ENCODE measurements at places on chromosomes 13 and 19.
A peak's percentile ranks its signal among the peaks of the same experiment; 100 is the strongest.

DNA sequence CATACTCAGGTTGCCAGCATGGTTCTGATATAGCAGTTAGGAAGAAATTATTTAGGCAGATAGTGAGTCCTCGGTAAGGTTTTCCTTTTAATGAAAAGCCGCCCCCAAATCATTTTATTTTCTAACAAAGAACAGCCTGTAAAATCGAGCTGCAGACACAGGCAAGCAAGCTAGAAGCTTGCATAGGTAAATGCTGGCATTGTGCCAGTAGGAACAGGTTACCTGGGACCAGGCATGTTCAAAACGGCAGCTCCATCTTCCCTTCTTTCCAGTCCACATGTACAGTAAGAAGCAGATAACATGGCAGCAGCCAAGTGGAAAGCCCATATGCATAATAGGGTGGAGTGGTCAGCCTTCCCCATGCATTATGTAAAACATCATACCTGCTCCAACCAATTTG, 71.1 kb downstream of the UGGT2 start:
- no peak for DNase-seq

- no peak for DNase-seq
Measured at GRCh38 chr13:99860745-99861144, 110.8 kb downstream of the ZIC5 start.

DNA sequence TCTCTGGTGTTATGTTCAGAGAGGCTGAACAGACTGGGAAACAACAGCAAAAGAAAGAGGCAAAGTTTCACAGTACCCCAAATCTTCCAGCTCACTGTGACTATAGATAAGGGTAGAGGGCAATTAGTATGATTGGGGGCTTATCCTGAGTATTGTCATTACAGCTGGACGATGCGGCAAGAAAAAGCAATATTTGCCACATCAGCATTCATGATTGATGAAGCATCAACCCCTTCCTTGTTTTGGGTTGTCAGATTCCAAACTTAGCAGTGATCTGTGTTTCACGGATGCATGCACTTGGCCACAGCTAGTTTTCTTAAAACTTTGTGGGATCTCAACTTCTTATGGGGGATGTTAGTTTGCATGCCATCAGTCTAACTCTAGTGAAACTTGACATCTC, 348.8 kb upstream of the SLITRK5 start:
- no peak for DNase-seq

DNA sequence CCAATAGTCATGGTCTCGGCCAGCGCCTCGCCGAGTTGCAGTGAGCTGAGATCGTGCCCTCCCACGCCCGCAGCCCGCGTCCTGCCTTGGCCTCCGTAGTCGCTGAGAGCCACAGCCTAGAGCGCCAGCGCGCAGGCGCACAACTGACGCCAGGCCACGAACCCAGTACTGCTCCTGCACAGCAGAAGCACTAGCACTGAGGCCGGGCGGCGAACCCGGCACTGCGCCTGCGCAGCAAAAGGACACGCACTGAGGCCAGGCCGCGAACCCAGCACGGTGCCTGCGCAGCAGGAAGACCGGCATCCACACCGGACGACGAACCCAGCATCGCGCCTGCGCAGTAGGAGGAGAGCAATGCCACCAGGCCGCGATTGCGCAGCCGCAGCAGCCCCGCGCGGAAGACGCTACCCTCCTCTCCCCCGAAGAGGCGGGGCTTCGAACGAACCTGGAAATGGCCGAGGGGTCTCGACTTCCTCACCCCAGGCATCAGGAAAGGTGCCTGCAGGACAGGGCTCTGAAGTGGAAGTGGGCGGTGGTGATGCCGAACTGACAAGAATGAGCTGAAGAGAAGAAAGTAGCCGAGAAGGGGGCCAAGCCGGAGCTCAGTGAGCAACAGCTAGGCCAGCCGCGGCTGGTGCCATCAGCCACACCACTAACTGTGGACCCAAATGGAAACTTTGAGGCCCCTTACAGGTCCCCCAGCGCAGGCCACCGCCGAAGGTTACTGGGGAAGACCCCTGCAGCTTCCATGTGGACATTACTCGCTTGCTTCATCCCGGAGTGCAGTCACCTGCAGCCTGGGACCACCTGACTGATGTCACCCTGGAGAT, 7.5 kb downstream of the F10 start:
- no peak for DNase-seq

DNA sequence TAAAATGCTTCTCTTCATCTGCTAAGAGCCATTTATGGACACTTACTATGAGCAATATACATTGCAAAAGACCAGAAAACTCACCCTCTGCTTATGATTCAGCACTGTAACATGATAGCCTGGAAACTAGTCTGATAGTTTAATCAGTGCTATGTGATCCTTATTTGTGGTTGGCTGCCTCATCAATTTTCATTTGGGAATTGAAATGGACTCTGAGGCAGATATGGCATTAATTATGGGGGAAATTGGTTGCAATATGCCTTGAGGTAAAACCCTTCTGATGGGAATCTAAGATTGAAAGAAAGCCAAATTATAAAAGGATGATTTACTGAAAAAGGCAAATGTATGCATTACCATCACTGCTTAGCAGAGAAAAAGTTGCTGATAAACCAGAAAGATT, 33.5 kb downstream of the FAM216B start:
- DNase-seq = peak; percentile 57

- no peak for DNase-seq
Measured at GRCh38 chr19:7924651-7925170, 1.2 kb downstream of the CTXN1 start.

Measured in NCI-H1105 (cell line).